ENCODE measurements at places on chromosomes 6 and 20.

GRCh38 chr6:154258064-154258757 lies 98.4 kb downstream of the IPCEF1 start:
- DNase-seq, result no peak

- DNase-seq, result no peak
Observed at GRCh38 chr20:46774236-46774635, 64.8 kb downstream of the SLC2A10 start.

- DNase-seq, result no peak
Observed at GRCh38 chr6:92942549-92942948, 476.8 kb downstream of the EPHA7 start.

DNA sequence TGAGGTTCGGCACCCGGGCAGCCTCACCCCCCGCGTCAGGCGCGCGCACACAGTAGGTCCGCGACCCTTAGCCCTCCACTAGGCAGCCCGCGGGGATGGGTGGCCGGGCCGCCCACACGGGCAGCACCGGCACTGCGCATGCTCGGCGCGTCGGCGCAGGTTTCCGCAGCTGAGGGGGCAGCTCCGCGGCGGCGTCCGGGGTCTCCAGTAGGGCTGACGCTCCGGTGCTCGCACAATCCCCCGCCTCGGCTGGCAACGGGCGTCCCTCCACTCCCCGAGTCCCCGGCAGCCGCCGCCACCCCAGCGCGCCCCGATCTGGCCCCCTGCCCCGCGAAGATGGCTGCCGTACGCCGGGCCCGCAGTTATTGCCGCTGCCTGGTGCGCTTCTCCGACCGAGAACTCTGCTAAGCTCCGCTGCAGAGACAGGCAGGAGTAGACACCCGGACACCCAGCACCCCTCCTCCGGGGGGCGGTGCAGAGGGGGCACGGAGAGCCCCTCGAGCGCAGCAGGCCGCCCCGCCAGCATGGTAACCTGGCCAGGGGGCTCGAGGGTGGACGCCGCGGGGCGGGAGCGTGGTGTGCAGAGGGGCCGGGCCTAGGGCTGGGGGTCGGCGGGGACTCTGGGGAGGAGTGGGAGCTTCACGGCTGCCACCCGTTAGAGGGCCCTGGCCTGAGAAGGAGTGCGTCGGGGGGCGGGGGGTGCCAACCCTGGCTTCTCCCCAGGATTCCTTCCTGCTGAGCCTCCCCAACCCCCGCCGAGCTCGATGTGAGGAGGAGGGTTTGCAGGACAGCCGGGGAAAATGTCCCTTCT lies at the start of gene FBXO9:
FBXO9 (plus strand) TSS at position 139 of the 811 bp plus-strand sequence; CDS start at position 525, 386 bp downstream.
- peak; percentile 67 for DNase-seq

DNA sequence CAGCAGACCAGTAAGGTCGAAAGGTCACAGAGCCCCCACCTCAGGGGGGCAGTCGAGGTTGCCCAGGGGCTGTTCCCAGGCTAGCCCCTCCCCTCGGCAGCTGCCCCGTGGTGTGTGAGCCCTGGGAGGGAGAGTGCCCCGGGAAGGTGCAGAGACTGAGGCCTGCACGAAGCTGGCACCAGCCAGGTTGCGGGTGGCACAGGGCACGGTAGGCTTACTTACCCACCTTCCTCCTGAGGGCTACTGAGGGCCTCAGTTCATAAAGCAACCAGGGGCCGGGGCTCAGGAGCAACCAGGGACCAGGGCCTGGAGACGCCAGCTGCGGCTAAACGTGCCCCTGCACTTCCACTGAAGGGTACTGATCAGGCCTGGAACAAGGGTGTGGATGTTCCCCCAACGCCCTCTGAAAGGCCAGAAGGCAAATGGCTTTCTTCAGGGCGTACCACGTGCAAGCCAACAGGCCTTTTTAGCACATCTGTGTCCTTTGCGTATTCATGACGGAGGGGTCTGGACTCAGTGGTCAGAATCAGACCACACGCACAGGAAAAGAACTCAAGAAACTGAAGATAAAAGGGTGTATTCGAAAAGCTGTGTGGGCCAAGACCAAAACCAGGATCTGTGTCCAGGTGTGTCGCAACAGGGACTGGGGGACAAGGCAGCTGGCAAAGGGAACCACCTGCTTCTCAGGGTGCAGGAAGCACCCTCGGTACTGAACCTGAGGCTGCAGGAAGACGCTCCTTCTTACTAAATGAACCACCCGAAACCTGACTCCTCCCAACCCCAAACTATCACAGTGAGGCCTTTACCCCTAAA lies 24.5 kb upstream of the TCFL5 start:
- no peak for DNase-seq

DNA sequence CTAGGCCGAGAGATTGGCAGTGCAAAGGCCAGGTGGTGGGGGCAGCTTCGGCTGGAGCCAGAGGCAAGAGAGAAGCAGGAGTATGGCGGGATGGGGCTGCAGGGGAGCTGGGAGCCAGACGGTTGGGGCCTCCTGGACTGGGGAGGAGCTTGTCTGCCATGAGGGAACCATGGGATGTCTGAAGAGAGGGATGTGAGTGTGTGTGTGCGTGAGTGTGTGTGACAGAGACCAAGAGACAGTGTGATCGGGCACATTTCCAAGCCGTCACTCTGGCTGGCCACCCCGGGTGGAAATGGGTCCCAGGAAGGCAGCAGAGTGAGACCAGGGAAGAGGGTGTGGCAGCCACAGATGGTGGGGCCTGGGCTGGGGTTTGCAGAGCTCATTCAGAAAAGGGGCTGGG lies 13.8 kb downstream of the PHACTR3 start:
- no peak for DNase-seq

- DNase-seq, result no peak
Observed at GRCh38 chr6:5373430-5373829, 112.1 kb downstream of the FARS2 start.

DNA sequence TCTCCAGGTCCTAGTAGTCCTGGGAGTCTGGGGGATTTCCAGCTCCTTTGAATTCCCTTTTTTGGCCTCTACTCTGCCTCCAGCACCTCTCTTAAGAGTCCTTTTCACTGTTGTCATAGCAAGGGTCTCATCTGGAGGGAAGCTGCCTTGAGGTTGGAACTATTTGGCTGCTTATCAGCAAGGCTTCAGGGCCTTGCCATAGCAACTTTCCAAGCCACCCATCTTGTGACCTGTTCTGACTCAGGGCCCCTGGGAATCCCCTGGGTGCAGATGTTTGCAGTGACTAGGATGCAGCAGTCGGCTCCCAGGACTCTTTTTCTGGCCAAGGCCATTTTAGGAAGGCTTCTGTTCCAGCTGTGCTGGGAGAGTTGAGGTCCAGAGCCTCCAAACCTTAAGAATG lies 12.4 kb downstream of the PKIG start:
- DNase-seq, result no peak

- DNase-seq, result no peak
Observed at GRCh38 chr6:36067374-36068011, 39.9 kb downstream of the MAPK14 start.

GRCh38 chr20:50425076-50425475 lies 85.1 kb upstream of the PTPN1 start:
- no peak for DNase-seq

- DNase-seq, result no peak
Observed at GRCh38 chr6:12017876-12018401, 5.8 kb downstream of the HIVEP1 start.

DNA sequence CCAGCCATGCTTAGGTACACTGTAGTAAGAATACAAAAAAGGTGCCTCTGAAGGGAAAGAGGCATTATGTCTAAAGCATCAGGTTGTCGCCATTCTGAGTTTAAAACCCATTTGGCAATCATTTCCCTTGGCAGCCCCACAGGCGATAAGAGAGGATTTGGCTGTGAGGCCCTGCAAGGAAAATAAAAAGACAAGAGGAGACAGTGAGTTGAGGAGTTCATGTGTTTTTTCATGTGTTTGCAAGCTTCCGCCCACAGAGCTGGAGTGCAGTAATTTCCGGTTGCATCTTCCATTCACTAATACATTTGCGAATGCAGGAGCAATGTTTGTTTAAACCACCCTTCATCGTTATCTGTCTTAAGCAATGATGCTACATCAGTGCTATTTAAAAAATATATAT lies 138.5 kb upstream of the SOX4 start:
- no peak for DNase-seq

- no peak for DNase-seq
Observed at GRCh38 chr6:14910692-14911547, 334.9 kb upstream of the JARID2 start.

DNA sequence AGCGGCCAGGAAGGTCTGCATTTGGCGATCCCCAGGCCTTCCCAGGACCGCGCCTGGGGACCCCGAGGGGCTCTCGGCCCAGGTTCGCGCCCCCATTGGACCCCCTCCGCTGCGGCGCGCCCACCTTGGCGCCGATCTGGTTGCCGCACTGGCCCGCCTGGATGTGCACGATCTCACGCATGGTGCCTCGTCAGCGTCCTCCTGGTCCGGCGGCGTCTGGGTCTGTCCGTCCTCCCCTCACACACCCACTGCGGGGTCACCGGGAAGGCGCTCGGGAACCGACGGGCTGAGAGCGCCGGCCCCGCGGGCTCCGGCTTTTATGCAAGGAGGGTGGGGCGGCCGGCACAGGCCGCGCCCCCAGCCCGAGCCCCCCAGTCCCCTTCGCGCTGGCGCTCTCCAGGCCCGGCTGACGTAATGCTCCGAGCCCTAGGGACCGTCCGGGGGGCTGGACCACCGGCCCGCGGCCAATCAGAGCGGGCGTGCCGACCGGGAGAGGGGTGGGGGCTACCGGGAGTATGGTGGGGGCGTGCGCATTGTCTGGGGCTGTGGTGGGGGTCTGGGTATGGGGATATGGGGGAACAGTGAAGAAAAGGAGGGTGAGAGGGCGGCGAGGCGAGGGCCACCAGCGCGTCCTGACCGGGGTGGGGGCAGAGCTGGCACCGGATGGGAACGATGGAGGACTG lies at the start of gene TUBB2B:
TUBB2B (minus strand) TSS at position 291 of the 683 bp plus-strand sequence; CDS start at position 181, 110 bp downstream.
- no peak for DNase-seq

DNA sequence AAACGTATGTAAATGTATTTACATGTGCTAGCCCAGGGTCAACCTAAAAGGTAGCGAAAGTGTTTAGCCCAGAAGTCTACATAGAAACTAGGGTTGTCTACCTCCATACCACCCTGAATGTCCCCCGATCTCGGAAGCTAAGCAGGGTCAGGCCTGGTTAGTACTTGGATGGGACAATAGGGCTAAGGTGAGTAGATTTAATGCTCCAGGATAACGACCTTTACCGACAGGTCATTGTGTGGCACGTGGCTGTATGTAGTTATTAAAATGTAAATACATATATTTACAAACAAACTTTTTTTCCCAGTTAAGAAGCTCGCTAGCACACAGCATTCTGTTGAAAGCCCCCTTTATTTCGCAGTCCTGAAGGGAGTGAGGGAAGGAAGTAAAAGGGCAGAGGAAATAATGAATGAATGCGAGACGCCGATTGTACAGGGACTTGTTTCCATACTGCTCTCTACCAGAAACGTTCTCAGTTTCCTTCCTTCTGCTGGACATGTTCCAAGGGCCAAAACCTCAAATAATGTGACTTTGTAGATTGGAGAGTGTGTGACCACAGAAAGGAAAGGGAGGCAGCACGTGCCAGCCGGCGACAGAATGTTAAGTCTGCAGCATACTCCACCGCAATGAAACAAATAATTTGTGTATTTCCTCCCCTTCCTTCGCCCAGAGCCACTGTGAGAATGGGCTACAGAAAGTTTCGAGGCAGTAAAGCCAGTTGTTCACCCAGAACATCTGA lies 612 bp downstream of the ADAT2 start:
- DNase-seq, result peak; percentile 38

GRCh38 chr6:32840604-32841246 lies 2.2 kb upstream of the TAP2 start:
- peak; percentile 86 for DNase-seq

GRCh38 chr6:166907373-166907841 lies 48.9 kb downstream of the RNASET2 start:
- DNase-seq, result no peak

- no peak for DNase-seq
Observed at GRCh38 chr6:37628611-37629320, 68.9 kb downstream of the MDGA1 start.

DNA sequence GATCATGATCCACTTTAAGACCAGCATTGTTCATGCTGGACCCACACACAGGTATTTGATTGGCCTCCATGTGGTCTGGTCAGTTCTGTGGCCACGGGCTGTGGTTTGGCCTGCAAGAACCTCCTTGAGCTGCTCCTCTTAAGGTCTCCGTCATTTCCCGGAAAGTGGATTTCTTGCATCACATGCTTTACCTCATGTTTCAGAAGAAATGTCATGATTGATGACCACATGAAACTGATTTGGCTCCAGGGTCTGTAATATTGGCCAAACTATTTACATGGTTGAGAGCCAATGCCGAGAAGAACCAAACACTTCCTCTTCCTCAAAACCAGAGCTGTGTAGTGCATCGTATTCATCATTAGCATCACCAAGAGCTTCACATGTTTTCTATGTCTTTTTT lies 13.2 kb upstream of the RSPH3 start:
- DNase-seq, result peak; percentile 66

- DNase-seq, result no peak
Observed at GRCh38 chr6:106746652-106747051, 117.3 kb downstream of the QRSL1 start.

DNA sequence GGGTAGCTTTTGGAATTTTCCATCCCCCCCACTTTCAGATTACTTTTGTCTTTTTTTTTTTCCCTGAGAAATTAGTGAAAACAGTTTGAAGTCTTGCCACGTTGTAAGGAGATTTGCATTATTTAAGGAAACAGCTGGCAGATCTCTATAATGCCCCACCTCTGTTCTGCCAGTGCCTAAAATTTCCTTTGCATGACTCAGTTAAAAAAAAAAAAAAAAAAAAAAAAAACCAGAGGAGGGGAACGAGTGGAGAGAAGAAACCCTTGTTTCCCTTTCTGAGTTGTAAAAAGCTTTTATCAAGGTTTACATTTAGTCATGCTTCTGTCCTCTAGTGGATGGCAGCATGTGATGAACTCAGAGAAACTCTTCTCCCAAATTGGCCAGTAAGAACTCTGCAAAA lies 33.5 kb downstream of the CARMIL1 start:
- no peak for DNase-seq

DNA sequence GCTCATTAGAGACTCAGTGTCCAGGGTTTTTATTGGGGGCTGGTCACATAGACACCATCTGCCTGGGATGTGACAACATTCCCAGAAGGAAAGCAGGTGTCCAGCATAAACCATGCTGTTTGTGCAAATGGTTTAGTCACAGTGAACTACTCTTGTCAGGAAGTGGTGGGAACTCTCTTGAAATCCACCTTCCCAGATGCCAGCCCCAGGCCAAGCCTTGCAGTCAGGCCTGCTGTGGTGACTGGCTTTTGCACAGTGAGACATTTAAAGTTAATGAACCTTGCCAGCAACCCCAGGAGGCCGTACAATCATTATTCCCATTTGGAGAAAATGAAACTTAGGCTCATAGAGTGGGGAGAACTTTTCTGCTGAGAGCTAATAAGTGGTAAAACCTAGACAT lies 242.5 kb upstream of the KCNG1 start:
- DNase-seq, result no peak
